ENCODE measurements at places on chromosomes 5 and 9.

GRCh38 chr5:96628406-96628805 lies 33.8 kb upstream of the CAST start:
- DNase-seq: no peak

- no peak for DNase-seq
Observed at GRCh38 chr9:129672702-129673101, 7.3 kb downstream of the PRRX2 start.

DNA sequence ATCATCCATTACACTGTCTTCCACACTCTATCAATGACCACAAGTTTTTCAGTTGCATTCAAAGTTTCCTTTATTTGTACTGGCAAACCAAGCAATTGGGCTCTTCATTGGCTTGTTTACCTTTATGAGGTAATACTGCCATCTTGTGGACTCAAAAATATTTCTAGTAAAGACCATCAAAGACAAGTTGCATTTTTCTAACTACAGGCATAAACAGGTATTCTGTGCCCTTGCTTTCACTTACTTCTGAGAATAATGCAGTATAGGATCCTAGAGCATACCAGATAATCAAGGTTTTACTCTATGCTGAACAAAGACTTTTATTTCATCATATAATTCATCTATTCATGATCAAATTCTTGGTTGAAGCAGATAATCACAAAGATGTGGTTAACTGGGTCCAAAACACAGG lies 173.7 kb upstream of the POU5F2 start:
- DNase-seq: peak; percentile 16

- no peak for DNase-seq
Observed at GRCh38 chr5:171314728-171315385, 5.8 kb downstream of the TLX3 start.

DNA sequence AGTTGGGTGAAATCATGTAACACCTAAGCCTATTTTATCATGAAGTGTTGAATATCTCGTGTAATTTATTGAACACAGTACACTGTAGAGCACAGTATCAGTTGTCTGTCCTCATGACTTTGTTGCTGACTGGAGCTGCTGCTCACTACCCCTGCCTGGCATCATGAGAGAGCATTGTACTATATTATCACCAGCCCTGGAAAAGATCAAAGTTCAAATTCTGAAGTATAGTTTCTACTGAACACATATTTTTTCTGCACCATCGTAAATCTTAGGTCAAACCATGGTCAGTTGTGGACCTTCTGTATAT lies 169.3 kb upstream of the RAI14 start:
- DNase-seq: no peak

DNA sequence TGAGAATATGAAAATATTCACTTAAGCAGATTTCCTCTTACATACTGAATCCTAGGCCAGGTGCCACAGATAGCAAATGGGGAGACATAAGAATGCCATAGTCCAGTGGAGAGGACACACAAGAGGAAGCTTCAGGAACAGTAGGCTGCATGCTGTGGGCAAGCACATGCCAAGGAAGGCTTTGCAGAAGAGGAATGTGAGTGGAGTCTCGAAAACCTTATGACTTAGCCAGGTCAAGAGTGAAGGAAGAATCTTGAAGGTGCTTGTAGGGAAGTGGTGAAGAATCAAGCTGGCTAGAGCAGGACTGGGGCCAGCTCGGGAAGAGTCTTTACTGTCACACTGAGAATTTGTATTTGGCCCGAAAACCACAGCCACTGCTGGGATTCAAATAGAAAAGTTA lies 20.4 kb downstream of the RPS23 start:
- no peak for DNase-seq

GRCh38 chr9:93226819-93227218 lies 42.9 kb downstream of the WNK2 start:
- DNase-seq: no peak

GRCh38 chr5:140596321-140596741 lies 31.7 kb downstream of the SLC35A4 start:
- DNase-seq: no peak

GRCh38 chr9:108184941-108185340 lies 670.8 kb downstream of the ACTL7B start:
- peak; percentile 71 for DNase-seq

GRCh38 chr9:137034039-137034708 lies 2.3 kb upstream of the FUT7 start:
- no peak for DNase-seq

DNA sequence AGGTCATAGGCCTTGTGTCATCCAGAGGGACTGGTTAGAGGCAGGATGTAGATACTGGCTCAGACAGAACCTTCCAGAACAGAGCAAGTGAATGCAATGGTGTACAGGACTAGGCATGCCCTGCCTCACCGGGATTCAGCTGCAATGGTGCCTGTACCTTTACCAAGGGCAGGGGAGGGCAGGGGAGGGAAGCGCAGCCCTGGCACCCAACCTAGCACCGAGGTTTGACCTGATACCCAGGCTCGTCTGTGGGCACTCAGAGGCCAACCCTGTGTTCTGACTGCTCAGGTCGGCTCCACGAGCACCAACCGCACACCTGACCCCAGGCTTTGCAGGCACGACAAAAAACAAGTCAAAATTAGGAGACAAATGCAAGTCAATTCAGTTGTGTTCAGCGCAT lies 47.3 kb upstream of the GFPT2 start:
- DNase-seq: no peak

DNA sequence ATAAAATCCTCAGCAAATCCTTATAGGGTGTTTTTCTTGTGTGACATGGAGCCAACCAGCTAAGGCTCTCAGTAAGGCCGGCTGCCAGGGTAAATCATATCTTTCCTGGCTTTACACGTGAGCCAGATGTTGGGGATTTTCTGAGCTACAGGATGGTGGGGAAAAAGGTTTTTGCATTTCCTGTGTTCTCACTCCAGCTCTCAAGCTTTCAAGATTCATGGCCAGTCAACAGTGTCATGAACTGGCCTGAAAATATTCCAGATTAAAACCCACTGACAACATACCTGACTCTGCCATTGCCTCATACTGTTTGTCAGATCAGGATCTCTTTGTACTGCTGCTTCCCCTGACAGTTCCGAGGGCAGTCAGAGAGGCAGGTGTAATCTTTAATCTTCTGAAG lies 306.9 kb downstream of the GLIS3 start:
- no peak for DNase-seq

DNA sequence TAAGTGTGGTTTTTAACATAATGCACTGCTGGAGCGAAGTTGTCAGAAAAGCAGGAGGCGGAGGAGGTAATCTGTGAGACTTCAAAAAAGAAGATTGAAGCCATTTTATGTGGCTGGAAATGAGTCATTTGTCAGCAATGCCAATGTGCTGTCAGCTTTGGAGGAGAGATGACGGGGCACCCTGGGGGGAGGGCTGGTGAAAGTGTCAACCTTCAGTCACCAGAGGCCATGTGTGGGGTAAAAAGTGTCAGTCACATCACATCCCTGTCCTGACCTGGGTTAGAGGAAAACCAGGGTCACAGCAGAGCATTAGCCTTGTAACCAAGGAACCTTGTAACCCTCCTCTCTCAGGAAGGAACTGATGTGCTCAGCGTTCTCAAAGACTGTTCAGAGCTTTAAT lies 59.1 kb downstream of the TLR4 start:
- DNase-seq: peak; percentile 45

DNA sequence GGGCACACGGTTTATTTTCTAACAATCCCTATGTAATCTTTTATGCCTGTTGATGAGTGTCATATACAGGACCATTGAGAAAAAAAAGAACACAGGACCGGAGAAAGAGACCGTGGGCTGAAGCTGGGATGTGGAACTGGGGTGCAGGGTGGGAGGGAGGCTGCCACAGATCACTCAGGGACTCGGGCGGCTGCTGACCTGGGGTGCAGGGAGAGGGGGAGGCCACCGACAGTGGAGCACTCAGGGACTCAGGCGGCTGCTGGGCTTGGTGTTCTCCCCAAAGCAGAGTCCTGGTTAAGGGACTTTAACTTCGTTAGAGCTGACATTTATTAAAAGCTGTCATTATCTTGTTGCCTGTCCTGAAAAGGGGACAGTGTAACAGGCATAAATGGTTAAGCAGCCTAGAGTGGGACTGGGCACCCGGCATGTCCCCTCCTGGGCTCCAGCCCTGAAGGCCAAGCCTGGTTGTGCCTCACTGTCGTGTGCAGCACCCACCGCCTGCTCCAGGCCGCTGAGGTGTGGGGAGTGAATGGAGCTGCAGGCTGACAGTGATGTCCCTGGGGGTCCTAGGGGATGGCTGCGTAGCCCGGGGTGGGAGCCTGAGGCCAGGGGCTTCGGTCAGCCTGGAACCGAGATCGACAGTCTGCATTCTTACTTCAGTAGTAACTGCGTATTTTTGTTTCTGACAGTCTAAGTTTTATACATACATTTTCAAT lies 14.0 kb downstream of the NDUFS6 start:
- DNase-seq: no peak

- peak; percentile 52 for DNase-seq
Observed at GRCh38 chr5:146565764-146566367, 49.9 kb upstream of the GPR151 start.

DNA sequence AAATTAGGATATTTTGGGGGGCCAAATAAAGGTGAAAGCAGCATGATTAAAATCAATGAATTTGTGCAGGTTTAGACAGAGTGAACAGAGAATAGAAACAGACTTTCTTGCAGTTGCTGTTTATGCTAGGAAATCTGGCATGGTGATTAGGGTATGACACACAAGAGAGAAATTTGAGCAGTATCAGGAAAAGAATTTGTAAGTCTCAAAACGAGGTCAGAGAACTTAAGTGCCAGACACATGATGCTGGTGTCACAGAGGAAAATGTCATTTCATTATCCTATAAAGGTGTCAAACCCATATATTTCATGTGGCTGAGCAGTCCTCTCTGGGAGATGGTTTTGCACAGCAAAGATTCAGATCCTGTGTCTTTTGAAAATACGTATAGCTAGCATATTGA lies 15.7 kb downstream of the LVRN start:
- DNase-seq: peak; percentile 43

DNA sequence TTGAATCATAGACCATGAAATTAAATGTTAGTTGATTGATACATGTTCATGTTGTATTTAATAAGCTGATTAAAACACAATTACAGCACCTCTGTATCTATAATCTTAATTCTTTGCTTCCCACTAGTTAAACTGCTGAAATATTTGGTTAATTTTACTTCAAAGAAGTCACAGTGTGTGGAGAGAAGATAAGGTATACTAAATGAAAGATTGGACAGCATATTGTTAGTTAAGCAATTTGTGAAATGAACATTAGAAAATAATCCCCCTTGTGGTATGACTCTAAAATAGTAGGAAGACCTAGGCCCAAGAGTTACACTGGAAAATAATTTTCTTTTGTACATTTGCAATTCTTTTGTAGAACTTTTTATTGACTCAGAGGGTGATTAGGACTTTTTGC lies 30.3 kb downstream of the MAN2A1 start:
- DNase-seq: no peak

DNA sequence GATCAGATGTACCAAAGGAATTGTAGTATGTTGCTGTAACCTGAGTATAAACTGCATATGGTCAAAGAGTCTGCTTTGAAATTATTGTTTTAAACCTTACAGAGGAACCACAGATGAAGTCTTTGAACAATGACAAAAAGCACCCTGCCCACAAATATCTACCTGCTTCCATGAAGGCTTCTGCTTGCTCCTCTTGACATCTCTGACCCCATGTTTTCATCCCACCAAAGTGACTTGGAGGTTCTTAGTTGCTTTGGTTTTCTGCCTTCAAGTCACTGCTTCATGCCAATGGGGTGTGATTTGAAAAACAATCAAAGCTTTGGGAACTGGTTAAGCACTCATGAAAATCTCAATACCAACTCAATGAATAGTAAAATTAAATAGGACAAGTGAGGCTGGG lies 194.6 kb upstream of the ACTBL2 start:
- no peak for DNase-seq

GRCh38 chr5:113282472-113282871 lies 152.3 kb downstream of the TSSK1B start:
- DNase-seq: no peak

GRCh38 chr5:178282391-178282790 lies 49.8 kb upstream of the PHYKPL start:
- DNase-seq: no peak

- no peak for DNase-seq
Observed at GRCh38 chr5:5470933-5471332, 48.5 kb downstream of the ICE1 start.

GRCh38 chr5:177094224-177095087 lies 7.7 kb downstream of the FGFR4 start:
- DNase-seq: no peak

- no peak for DNase-seq
Observed at GRCh38 chr5:126482591-126482990, 59.4 kb downstream of the GRAMD2B start.

- no peak for DNase-seq
Observed at GRCh38 chr5:111120911-111121310, 28.8 kb downstream of the WDR36 start.

DNA sequence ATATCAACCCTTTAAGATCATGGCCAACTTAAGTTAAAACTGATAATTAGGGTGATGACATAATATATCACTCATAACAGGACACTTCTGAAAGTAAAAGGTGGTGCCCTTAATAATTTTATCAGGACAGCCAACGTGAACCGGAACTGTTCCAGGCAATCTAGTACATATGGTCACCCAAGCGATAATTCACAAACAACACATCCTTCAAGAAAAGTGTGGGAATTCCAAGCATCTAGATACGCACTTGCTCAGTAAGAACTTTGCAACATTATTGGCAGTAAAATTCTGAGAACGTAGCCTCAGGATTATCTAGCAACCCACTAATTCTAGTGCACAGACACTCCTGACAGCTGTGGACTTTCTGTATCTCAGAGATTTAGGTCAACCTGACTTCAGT lies 85.7 kb downstream of the ALDH7A1 start:
- DNase-seq: no peak

DNA sequence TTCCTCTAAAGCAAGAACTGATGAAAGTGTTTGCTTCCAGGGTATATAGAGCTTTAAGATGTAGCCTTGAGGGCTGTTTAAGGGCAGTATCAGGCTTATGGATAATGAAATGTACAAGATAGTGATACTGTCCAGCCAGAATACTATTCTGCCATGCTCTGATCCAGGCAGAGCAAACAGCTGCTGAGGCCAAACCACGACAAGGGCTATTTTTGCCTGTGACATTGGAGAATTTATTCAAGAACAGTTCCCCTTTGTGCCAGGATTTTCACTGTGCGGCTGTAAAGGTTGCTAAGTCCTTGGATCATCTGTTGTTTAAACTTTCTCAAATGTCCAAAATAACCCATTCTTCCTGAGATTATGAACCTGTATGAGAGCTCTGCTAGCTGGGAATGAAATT lies 70.4 kb downstream of the OTP start:
- DNase-seq: no peak

GRCh38 chr5:35956429-35956828 lies 18.0 kb upstream of the CAPSL start:
- DNase-seq: peak; percentile 57

DNA sequence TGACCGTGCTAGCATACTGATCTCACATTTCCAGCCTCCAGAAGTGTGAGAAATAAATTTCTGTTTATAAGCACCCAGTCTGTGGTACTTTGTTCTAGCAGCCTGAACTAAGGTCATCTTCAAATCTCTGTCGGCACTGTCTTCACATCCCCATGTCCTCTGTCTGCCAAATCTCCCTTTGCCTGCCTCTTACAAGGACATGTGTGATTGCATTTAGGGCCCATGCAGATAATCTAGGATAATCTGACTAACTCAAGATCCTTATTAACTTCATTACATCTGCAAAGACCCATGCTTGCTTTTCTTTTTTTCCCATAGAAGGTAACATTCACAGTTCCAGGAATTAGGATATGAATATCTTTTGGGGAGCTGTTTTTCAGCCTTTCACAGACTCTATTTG lies 132.7 kb downstream of the AOPEP start:
- no peak for DNase-seq

Measured in urothelium cell line (cell line).